ENCODE measurements at places on chromosomes 3 and 15. TPM values are rescaled to one million over a fixed set of nuclear protein-coding genes. Genes with fewer than 3 reads are reported as not detected.

GREM1 gene
- 457 TPM for total RNA-seq

FSD2 gene
- not detected for total RNA-seq

GRCh38 chr3:72274493-72275330, 489.8 kb upstream of the PROK2 start:
- DNase-seq, result peak; percentile 82

DNA sequence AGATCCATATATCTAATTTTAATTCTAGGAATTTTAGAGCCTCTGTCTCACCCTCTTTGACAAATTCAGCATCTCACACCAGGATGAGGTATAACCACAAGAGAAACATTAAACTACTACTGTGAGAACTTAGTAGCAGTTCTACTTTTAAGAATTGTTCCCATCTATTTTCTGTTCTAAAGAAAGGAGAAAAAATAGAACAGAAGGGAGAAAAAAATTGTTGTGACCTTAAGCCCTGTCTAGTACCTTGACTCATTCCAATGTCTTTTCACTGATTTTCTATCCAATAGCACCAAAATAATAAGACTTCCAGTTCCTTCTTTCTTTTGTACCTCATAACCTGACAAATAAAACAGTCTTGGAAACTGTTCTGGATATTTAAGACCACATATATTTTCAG, 37.0 kb downstream of the FRMD5 start:
- no peak for DNase-seq

DNA sequence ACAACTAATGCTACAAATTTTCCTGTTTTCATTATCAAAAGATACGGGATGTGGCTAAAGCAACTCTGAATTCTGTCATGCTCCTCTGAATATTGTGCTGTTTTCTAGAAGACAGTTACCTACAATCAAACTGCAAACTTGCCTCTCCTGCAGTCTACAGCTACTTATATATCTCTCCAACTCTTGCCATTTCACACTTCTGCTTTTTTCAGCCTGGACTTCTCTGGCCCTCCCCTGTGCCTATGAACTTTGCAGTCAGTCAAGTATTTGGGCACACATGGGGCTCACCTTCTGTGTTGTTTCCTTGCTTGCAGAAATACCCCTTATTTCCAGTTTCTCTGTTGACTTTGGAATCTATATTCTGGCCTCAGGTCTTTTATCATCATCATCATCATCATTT, 575.6 kb downstream of the GRM7 start:
- DNase-seq, result no peak

- peak; percentile 58 for DNase-seq
These were observed 79.4 kb downstream of the AAGAB start for GRCh38 chr15:67174864-67175573.

Measured in osteoblast (primary cell).